ENCODE measurements at places on chromosomes 2 and 18.

DNA sequence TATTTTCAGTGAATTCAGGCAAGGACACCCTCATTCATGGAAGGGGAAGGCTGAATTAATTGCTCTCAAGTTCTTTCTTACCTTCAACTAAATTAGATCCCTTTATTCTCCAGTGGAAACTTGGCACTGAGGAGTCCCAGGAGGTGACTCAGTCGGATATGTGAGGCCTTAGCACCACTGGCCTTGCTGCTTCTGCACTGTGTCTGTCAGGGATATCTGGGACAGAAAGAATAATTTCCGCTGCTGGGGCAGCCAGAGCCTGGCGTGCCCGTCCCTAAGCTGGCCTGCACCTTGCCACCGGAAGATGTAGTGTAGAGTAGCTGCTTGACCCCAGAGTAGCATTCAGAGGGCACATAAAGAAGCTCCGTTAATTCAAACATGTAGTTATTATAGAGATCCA, 53.4 kb downstream of the LIMS1 start:
- peak overlapping the region; percentile 46 for H3K27ac ChIP-seq
- no peak overlapping the region for H3K4me3 ChIP-seq
- peaks cover 53% of the 10 kb centered on the region for H3K4me1 ChIP-seq
- no peaks in the 10 kb centered on the region for H3K36me3 ChIP-seq
- DNase-seq = peak; percentile 72

GRCh38 chr18:11147371-11147951, 1.9 kb downstream of the PIEZO2 start:
- no peaks in the 10 kb centered on the region for H3K4me1 ChIP-seq
- H3K27me3 ChIP-seq = peaks cover 87% of the 10 kb centered on the region
- DNase-seq = no peak

- H3K36me3 ChIP-seq = no peaks in the 10 kb centered on the region
- no peak overlapping the region for H3K27ac ChIP-seq
- H3K4me1 ChIP-seq = peaks cover 10% of the 10 kb centered on the region
- no peaks in the 10 kb centered on the region for H3K27me3 ChIP-seq
- DNase-seq = no peak
Observed at GRCh38 chr2:151030663-151031230, 230.9 kb downstream of the RBM43 start.

- no peaks in the 10 kb centered on the region for H3K36me3 ChIP-seq
- H3K4me1 ChIP-seq = no peaks in the 10 kb centered on the region
- no peaks in the 10 kb centered on the region for H3K27me3 ChIP-seq
- H3K4me3 ChIP-seq = no peak overlapping the region
- no peak overlapping the region for H3K27ac ChIP-seq
Observed at GRCh38 chr2:157803476-157803875, 72.7 kb downstream of the ACVR1 start.

DNA sequence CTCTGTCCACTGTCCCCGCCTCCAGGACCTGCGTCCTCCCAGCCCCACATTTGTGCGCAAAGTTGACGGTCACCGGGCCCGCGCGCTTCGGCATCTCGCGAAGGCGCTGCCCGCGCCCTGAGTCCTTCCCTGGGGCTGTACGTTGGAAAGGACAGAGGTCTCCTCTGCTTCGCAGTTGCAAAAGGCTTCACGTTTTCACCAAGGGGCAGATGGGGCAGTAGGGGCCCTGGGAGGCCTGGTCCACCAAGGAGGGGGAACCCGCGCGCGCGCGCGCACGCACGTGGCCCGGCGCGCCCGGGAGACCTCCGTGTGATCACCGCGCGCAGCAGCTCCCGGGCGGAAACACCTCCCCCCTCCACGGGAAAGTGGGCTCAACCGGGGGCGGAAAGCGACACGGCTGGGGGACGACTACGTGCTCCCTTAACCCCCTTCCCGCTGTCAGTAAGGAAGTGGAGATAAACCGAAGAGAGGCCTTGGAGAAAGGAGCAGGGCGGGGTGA, 21.9 kb downstream of the TEX44 start:
- peak overlapping the region; percentile 91 for H3K27ac ChIP-seq
- H3K4me3 ChIP-seq = no peak overlapping the region
- H3K4me1 ChIP-seq = peaks cover 46% of the 10 kb centered on the region

DNA sequence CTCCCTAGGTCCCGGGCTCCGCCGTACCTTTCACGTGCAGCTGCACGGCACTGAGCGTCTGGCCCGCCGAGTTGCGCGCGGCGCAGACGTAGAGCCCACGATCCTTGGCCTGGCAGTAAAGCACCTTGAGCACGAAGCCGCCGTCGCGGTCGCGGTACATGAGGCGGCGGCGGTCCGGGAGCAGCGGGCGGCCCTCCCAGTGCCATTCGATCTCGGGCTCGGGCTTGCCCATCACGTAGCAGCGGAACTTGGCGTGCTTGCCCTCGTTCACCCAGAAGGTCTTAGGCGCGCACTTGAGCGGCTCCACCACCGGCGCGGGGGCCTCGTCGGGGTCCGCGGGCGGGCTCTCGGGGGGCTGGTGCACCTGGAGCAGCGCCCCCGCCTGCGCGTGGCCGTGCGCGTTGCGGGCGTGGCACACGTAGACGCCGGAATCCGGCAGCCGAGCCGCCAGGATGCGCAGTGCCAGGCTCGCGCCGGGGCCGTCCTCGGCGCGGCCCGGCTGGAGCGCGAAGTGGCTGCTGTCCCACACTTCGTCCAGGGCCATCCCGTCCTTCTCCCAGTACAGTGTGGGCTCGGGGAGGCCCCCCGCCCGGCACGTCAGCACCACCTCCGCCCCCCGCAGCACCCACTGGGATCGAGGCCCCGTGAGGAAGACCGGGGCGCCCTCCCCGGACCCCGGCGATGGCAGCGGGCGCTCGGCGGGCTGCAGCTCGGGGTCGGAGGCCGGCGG, 980 bp downstream of the OBSL1 start:
- H3K36me3 ChIP-seq = no peaks in the 10 kb centered on the region
- no peaks in the 10 kb centered on the region for H3K27me3 ChIP-seq

GRCh38 chr18:67794521-67794920, 278.0 kb upstream of the DSEL start:
- no peaks in the 10 kb centered on the region for H3K36me3 ChIP-seq
- no peaks in the 10 kb centered on the region for H3K4me1 ChIP-seq
- H3K4me3 ChIP-seq = no peak overlapping the region

DNA sequence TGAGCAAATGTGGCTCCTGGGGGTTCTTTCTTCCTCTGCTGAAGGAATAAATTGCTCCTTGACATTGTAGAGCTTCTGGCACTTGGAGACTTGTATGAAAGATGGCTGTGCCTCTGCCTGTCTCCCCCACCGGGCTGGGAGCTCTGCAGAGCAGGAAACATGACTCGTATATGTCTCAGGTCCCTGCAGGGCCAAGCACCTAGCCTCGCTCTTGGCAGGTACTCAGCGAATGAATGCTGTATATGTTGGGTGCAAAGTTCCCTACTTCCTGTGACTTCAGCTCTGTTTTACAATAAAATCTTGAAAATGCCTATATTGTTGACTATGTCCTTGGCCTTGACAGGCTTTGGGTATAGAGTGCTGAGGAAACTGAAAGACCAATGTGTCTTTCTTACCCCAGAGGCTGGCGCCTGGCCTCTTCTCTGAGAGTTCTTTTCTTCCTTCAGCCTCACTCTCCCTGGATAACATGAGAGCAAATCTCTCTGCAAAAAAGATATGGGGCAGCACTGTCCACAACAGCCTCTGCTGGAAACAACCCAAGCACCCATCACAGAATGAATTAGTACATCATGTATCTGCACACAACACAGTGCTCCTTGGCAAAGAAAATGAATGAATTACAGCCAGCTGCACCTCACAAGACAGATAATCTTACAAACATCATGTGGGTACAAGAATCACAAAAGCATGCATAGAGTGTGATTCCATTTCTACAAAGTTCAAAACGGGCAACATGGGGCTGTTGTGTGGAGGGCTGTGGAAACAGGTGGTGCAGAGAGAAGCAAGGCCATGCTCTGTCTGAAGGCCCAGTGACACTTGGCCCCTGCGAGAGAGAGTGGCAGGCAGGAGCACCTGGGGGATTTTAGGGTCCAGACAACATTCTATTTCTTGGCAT, 6.6 kb downstream of the IL1RN start:
- DNase-seq = peak; percentile 83
- no peaks in the 10 kb centered on the region for H3K36me3 ChIP-seq
- no peak overlapping the region for H3K4me3 ChIP-seq
- peak overlapping the region; percentile 65 for H3K27ac ChIP-seq
- H3K4me1 ChIP-seq = peaks cover 18% of the 10 kb centered on the region

DNA sequence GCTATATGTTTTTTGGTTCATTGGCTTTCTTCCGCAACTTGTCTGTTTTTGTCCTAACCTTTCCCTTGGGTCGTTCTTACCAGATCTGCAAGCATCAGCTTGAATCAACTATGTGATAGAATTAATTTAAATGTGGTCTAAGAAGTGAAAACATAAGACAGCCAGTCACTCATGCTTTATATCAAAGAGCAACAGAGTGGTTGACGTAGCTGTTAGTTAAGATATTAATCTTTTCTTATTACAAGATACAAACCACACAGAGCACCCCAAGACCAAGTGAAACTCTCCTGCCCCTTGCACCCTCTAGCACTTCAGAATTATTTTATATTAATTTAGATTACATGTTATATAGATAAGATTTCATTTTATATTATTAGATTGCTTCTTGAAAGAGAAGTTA, 15.2 kb downstream of the IL18RAP start:
- no peaks in the 10 kb centered on the region for H3K36me3 ChIP-seq
- peaks cover 4% of the 10 kb centered on the region for H3K4me1 ChIP-seq

DNA sequence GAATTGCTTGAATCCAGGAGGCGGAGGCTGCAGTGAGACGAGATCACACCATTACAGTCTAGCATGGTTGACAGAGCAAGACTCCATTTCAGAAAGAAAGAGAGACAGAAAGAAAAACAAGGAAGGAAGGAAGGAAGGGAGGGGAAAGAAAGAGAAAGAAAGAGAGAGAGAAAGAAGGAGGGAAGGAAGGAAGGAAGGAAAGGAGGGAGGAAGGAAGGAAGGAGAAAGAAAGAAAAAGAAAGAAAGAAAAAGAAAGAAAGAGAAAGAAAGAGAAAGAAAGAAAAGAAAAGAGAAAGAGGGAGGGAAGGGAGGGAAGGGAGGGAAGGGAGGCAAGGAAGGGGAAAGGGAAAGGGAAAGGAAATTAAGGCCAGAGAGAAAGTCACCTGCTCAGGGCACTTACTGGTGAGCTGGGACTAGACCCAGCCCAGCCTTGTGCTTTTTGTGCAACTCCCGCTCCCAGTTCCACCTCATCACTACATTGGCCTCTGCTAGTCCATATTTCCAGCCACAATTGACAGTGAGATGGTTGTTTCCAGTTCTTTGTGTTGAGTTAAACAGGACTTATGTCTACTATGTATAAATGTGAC, 35.7 kb downstream of the MOGAT1 start:
- peak overlapping the region; percentile 43 for H3K27ac ChIP-seq
- DNase-seq = no peak
- H3K4me1 ChIP-seq = peaks cover 22% of the 10 kb centered on the region
- no peaks in the 10 kb centered on the region for H3K27me3 ChIP-seq
- H3K4me3 ChIP-seq = no peak overlapping the region

- no peak for DNase-seq
- no peaks in the 10 kb centered on the region for H3K36me3 ChIP-seq
Observed at GRCh38 chr18:36415625-36416024, 118.1 kb downstream of the FHOD3 start.

- H3K27ac ChIP-seq = no peak overlapping the region
- peak overlapping the region; percentile 83 for H3K4me3 ChIP-seq
- H3K36me3 ChIP-seq = no peaks in the 10 kb centered on the region
- no peak for DNase-seq
Observed at GRCh38 chr2:234950730-234951663, 820 bp upstream of the SH3BP4 start.

DNA sequence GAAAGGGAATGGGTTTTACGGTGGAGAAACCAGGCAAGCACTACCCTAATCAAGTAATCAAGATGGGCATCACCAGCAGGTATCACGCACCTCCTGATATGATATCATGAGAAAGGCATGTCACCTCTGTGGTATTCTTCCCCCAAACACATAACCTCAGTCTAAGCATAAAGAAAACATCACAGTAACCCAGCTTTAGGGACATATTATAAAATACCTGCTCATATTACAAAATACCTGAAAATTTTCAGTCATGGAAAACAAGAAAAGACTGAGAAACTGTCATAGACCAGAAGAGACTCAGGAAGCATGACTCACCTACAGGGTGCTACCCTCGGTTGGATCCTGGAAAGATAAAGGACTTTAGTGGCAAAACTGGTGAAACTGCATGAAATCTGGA, 30.5 kb downstream of the GCKR start:
- DNase-seq = peak; percentile 75
- no peaks in the 10 kb centered on the region for H3K36me3 ChIP-seq
- peaks cover 10% of the 10 kb centered on the region for H3K4me1 ChIP-seq
- no peak overlapping the region for H3K27ac ChIP-seq
- H3K27me3 ChIP-seq = no peaks in the 10 kb centered on the region

DNA sequence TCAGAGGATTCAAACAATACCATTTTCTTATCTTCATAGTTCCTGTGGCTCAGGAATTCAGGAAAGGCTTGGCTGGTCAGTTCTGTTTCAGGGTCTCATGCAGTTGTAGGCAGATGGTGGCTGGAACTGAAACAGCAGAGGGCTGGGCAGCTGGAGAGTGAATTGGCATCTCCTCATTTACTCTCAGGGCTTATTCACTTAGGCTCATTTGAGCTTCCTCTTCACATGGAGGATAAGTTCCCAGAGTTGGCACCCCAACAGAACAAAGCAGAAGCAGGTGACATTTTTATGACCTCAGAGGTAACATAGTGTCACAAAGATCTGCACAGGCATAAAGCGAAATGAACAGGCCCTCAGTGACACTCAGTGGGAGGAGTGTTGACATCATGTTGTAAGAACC, 66.1 kb downstream of the RBBP8 start:
- H3K4me1 ChIP-seq = no peaks in the 10 kb centered on the region
- no peak overlapping the region for H3K27ac ChIP-seq
- no peak overlapping the region for H3K4me3 ChIP-seq
- DNase-seq = no peak
